ENCODE measurements at places on chromosomes 4 and X. TPM values are rescaled to one million over a fixed set of nuclear protein-coding genes. Genes with fewer than 3 reads are reported as not detected.

- no peak for DNase-seq
Measured at GRCh38 chr4:39528061-39528465, 824 bp upstream of the UGDH start.

MAGEB10 gene
- polyA plus RNA-seq: not detected

- DNase-seq: no peak
Measured at GRCh38 chr4:33628296-33628695, 2616.0 kb downstream of the ARAP2 start.

S100G gene
- polyA plus RNA-seq: not detected

HHIP gene
- polyA plus RNA-seq: 0.87 TPM

TCEAL7 gene
- polyA plus RNA-seq: 10.2 TPM

GRCh38 chr4:106371161-106371560 lies 2.6 kb upstream of the GIMD1 start:
- peak; percentile 30 for DNase-seq

HSFX4 gene
- polyA plus RNA-seq: not detected

DNA sequence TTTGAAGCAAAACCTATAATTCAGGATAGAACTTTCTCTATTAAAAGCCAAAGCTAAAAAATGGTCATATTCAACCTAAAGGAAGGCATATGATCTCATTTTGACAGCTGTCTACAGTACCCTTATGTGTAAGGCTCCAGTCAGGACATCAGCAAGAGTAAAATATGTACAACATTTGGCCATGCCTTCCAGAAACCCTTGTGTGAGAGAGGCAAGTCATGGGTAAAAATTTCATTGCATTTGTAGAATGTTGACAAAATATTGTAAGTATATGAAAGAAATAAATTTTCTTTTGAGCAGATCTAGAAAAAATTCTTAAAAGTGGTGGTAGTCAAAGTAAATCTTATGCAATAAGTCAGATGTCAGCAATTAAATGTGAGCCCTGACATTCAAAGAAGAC lies 132.3 kb downstream of the SLC39A8 start:
- DNase-seq: no peak

GRCh38 chr4:149896432-149896831 lies 80.8 kb upstream of the IQCM start:
- DNase-seq: no peak

DNA sequence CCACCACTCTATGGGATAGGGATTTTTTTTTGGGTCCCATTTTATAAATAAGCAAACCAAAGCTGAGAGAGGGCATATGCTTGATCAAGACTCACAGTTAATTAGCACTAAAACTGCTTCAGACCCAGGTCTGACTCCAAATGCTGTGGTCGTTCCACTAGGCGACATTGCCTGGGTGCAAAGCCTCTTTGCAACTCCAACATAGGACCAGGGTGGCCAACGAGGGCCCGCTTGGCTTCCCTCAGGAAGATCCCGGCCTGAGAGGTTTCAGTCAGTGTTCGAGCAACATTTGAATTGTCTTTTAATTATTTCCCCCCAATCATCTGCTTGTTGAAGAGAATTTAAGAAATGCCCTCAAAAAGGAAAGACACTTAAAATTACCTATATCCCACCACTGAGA lies 11.2 kb downstream of the PJA1 start:
- DNase-seq: no peak

CSAG3 gene
- polyA plus RNA-seq: not detected

MAGED4B gene
- 44.9 TPM for polyA plus RNA-seq

DNA sequence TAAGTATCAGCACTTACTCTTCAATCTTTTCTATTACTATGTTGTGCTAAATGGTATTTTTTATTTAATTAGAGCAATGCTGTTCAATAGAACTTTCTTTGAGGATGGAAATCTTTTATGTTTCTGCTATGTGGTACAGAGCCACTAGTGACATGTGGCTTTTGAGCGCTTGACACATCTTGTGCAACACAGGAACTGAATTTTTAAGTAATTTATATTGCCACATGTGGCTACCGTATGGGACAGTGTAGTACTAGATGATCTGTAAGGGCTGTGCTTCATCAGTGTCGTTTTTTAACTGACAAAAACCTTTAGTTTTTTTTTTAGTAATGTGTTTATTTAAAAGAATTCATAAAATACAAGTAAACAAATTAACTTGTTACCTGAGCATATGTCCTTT lies 22.4 kb downstream of the HPRT1 start:
- DNase-seq: no peak

PDLIM3 gene
- 0.11 TPM for polyA plus RNA-seq

- no peak for DNase-seq
Measured at GRCh38 chr4:8290701-8290970, 21.1 kb downstream of the HTRA3 start.

TRIML2 gene
- not detected for polyA plus RNA-seq

- no peak for DNase-seq
Measured at GRCh38 chr4:147617841-147618691, 869 bp downstream of the TMEM184C start.

DNA sequence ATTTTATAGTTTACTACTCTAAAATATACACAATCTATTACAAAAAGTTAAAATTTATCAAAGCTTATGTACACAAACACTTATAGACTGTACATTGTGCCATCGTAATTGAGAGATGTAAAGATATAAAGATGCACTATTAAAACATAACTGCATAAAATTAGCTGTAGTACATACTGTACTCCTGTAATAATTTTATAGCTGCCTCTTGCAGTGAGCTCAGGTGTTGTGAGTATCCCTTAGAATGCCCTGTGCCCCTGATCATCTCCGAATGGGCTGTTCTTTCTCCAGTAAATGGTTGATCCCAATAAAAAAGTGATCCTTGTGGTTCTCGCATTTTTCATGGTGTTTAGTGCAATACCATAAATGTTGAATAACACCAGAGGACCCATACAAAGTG lies 101.2 kb downstream of the TMEM164 start:
- no peak for DNase-seq

DNA sequence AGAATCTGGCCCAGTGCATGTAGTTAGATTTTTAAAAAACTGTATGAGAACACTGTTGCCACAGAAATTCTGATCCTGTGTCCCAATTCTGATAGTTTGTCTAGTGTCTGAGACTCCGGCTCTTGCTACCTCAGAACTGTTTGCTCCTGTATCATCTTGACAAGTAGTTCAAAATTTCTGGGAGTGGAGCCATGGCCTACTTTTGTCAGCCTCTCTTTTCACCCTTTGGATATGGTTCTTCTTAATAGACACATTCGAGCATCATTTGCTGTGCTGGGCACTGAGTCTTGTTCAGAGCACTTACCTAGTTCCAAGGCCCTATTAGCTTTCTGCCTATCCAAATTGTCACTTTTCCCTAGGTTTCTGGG lies 46.9 kb downstream of the ATP10D start:
- DNase-seq: no peak

DNA sequence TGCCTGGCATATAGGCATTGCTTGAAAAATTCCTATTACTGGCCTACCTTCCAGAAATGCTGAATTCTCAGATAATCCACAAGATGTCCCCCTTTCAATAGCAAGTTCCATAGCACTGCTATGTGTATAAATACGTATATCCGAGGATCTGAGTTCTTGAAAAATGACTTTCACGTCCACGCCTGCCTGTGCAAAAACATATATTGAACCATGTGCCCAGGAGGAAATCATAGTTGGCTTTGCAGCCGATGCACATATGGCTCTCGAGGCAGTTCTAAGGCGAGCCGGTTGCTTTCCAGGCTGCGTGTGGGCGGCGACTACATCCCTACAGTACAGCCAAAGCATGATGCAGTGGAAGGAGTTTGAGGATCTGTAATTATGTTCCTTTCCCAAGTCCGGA lies 55.4 kb upstream of the ESX1 start:
- no peak for DNase-seq

- DNase-seq: no peak
Measured at GRCh38 chr4:5019274-5019673, at the start of gene CYTL1. CYTL1 (minus strand) TSS chr4:5019458; CDS start chr4:5019445, 13 bp downstream.

GRCh38 chr4:140556372-140557085 lies 12.2 kb downstream of the UCP1 start:
- DNase-seq: no peak

FHDC1 gene
- 0.22 TPM for polyA plus RNA-seq

TRIM75 gene
- not detected for polyA plus RNA-seq

FRMPD3 gene
- 0.02 TPM for polyA plus RNA-seq

- no peak for DNase-seq
Measured at GRCh38 chr4:108072300-108072699, 82.6 kb downstream of the HADH start.

APEX2 gene
- 23.0 TPM for polyA plus RNA-seq

DNA sequence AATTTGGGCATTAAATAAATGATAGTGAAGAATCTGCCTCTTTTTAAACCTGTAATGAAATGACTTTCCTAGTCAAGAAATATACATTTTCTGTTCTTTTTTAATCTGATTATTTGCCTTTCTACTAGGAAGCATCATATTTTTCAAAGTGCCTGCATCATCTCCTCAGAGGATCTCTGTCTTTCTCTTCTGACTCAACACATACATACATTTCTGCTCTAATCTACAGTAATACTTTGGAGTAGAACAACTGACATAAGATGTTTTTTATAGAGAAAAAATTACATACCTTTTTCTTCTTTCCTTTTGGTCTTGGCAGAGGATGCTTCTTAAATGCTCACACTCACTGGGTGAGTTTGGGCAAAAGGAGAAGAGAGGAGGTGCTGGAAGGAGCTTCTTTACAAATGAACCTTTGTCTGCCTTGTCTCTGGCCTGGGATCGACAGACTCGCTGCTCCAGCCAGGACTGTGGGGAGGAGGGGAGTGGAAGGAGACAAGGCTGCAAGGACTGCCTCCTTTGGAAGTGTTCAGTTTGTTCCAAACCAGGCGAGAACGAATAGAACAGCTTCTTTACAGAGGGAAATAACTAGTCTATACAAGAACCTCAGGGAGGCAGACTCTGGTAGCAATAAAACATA lies at the start of gene SCRG1:
TSS of gene SCRG1 (minus strand) at position 338 of the 637 bp plus-strand sequence. CDS start 7,702 bp downstream, outside the sequence.
- DNase-seq: no peak

DNA sequence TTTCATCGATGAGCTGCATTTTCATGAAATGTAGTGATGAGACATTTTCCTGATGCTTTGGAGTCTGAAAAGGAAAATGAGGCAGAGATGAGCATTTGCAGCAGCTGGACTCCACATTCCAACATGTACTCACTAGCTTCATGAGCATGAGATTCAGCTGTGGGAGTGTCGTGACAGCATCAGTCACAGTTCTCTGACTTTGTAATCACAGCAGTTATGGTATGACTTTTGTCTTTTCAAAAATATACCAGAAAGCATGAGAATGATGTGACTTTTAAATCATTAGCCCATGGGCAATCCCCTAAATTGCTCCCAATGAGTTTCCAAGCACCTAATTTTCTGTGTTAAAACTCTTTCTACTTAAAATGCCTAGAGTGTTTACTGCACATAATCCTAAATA lies 18.3 kb upstream of the MSL3 start:
- DNase-seq: no peak
